ENCODE measurements at places on chromosomes 5 and 9.

GRCh38 chr9:4585135-4585534 lies 77.0 kb upstream of the PLPP6 start:
- no peak for DNase-seq

GRCh38 chr5:174693697-174694385 lies 30.5 kb upstream of the MSX2 start:
- DNase-seq, result no peak

DNA sequence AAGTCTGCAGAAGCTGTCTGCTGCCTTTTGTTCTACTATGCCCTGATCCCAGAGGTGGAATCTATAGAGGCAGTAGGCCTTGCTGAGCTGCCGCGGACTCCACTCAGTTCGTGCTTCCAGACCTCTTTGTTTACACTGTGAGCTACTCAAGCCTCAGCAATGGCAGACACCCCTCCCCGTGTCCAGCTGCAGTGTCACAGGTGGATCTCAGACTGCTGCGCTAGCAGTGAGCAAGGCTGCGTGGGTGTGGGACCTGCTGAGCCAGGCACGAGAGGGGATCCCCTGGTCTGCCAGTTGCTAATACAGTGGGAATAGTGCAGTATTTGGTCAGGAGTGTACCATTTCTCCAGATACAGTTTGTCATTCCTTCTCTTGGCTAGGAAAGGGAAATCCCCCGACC lies 99.6 kb downstream of the SLCO4C1 start:
- DNase-seq, result no peak

DNA sequence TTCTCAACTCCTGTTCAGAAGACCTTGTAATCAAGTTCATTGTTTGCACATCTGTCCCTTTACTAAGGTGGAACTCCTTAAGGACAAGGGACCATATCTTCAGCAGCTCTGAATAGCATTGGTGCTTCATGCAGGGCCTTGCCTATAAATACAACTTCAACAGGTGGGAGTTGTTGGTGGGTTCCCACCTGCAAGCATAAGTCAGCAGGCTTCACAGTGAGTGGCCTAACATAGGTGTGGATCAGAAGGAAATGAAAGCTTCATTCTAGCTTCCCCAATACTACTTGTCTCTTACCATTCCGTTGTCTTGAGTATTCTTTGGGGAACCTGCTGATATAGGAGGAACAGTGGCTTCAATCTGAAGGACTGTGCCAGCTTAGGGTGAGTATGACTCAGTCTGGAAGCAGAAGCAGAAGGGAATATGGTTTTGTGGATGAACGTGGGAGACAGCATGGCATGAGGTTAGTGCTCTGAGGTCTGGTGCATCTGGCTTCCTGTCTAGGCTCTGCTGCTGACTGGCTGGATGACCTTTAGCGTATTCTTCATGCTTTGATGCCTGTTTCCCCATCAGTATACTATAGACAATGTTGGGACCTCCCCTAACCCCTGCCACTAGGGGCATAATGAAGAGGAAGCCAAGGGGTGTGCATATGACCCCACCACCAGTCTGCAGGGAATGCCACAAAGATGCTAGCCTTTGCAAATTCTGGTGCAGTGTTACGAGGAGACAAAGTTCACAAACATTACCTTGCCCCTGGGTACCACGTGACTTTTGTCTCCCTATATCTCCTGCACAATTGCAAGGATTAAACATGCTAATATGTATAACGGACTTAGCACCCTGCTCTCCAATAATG lies 192.3 kb downstream of the PALM2AKAP2 start:
- no peak for DNase-seq

DNA sequence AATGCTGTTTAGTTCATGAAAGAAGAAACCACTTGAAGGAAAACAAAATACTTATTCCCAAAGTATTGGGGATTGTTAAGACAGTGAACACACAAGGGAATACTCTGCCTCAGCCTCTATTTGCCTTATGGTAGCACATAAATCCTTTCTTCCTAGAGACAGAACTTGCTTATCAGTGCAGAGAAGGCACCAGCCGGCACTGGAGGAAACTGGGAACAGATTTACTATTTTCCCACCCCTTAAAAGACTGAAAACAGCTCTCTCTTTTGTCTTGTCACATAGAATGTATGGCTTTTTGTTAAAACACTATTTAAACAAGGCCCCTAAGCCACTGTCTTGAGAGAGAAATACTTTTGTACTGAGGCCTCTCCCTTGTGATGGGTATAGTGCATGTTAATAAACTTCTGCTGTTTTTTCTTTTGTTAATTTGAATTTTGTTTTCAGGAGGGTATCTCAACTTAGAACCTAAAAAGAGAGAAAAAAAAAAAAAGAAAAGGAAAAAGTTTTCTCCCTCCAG lies 40.7 kb upstream of the EDIL3 start:
- DNase-seq, result no peak

GRCh38 chr9:81754245-81754644 lies 64.9 kb upstream of the TLE1 start:
- no peak for DNase-seq

- DNase-seq, result no peak
These were observed 36.4 kb upstream of the SLC6A19 start for GRCh38 chr5:1164696-1165630.

GRCh38 chr9:27487927-27488326 lies 36.2 kb upstream of the IFNK start:
- DNase-seq, result no peak

DNA sequence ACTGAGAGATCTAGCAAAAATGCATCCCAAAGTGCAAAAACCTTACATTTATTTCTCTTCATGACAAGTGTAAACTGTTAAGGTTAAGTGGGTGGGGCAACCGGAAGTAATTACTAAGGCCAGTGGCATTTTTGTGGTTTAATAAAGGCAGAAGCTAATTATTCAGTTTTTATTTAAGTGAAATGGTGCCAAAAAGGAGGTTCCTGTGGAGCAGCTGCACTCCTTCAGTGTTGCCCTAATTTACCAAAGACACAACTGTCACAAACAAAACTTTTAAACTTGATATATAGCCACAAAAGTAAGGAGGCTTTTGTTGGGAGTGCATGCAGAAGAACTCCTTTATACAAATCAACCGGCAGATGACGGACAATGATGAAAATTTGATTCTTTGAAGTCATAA lies 81.6 kb downstream of the NDUFS4 start:
- no peak for DNase-seq

GRCh38 chr5:146327257-146327870 lies 11.3 kb upstream of the POU4F3 start:
- no peak for DNase-seq

GRCh38 chr5:93154535-93154934 lies 426.5 kb downstream of the NR2F1-AS1 start:
- DNase-seq, result no peak

GRCh38 chr5:15794052-15794985 lies 294.3 kb downstream of the FBXL7 start:
- DNase-seq, result no peak

- DNase-seq, result no peak
These were observed 424.5 kb downstream of the DMAC1 start for GRCh38 chr9:7375013-7375511.

- no peak for DNase-seq
These were observed 71.9 kb downstream of the RAB24 start for GRCh38 chr5:177231479-177232250.

DNA sequence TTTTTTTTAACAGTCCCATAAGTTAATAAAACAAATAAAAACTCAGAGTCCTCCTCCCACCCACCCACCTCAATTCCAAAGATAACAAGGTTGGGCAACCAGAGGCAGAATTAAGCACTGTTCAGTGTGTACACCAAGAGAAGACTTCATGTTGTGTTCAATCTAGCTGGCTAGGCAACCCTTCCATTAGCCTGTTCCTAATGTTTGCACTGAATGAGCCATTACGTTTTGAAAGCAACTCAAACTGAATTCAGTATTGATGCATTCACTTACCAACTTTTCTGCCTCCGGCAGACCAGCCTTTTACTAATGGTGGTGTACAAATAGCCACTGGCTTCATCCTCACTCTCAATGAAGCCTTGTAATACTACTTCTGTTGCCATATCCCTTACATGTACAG lies 47.5 kb downstream of the PBX3 start:
- no peak for DNase-seq

- DNase-seq, result no peak
These were observed 25.5 kb downstream of the HK3 start for GRCh38 chr5:176873541-176874172.

DNA sequence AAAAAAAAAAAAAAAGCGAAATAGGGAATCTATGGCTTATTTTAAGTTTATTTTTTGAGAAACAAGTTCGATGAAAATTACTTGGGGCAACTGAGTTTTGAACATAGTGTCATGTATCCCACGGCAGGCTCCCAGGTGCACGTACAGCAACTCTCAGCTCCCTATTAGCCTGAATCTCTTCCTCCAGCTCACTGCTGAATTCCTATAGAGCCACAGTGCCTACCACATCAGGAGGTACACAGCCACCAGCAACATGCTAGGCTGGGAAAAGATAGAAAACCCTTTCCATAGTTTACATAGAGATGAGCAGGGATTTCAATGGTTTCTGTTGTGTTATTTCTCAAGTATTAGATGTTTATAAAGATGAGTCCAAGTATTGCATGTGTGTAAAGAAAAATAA lies 115.9 kb upstream of the RGMB start:
- no peak for DNase-seq

DNA sequence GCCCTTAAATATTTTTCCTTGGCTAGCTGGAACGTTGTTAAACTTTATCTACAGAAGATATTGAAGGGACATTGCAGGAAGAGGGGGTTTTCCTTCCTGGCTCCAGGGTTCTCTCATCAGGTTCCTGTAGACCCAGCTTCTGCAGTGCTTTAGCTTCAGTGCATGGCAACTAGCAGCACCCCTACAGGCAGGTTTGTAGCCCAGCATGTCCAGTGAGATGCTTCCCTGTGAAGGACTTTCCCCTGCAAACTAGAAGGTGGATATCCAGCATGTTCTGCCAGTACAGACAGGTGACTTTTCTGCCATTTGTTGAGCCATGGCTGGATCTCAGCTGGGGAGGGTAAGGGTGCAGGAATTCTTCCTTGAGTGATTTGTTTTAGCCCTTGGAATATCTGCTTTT lies 10.4 kb downstream of the CCL28 start:
- DNase-seq, result no peak

- no peak for DNase-seq
These were observed 39.4 kb downstream of the CTNNAL1 start for GRCh38 chr9:108973895-108974294.

DNA sequence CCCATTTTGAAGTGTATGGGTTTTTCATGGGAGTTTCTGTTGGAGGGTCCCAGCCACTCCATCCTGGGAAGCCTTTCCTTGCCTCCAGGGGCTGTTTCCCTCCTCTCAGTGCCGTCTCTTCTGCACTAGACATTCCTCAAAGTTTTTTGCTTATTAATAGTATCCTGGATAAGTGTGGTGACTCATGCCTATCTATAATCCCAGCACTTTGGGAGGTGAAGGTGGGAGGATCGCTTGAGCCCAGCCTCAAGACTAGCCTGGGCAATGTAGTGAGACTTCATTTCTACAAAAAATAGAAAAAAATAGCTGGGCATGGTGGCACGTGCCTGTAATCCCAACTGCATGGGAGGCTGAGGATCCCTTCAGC lies 43.1 kb downstream of the RALGPS1 start:
- no peak for DNase-seq

GRCh38 chr5:18653216-18653752 lies 1019.0 kb downstream of the TAF11L14 start:
- no peak for DNase-seq

- peak; percentile 46 for DNase-seq
These were observed 41.2 kb upstream of the VCAN start for GRCh38 chr5:83430130-83431010.

- DNase-seq, result no peak
These were observed 192.2 kb downstream of the TENT4A start for GRCh38 chr5:6905423-6905822.

DNA sequence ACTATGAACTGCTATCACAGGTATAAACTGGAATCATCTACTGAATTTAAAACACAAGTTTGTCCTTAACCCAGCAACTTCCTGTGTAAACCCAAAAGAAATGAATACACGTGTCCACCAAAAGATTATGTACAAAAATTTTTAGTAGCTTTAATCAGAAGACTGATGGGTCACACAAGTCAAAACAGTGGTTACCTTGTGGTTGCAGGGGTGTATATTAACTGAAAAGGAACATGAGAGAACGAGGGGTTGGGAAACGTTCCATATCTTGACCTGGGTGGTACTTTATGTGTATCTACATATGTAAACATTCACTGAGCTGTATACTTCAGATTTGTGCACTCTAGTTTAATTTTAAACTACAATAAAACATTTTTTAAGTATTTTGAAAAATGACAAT lies 18.6 kb downstream of the ZDHHC21 start:
- no peak for DNase-seq

GRCh38 chr9:121650217-121651007 lies 1.0 kb upstream of the DAB2IP start:
- no peak for DNase-seq

- DNase-seq, result no peak
These were observed 705.2 kb upstream of the ZNF608 start for GRCh38 chr5:125451622-125452021.

GRCh38 chr5:4674166-4674565 lies 466.0 kb upstream of the ADAMTS16 start:
- DNase-seq, result no peak

GRCh38 chr5:179777909-179778308 lies 15.9 kb upstream of the LTC4S start:
- DNase-seq, result no peak

DNA sequence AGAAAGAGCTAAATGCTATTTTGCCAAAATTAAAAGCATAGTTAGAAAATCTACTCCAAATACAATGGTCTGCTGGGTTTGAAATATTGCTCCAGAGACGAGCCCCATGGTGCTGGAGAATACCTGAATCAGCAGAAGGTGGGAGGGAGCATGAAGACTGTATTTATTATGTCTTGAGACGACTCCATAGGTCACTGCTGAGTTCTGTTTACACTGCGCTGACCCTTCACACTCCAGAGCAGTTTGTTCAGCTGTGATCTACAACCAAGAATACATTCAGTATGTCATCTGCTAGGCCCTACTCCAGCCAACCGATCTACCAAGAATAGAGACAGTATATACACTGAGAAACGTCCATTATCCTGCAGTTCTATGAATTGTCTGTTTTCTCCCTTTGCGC lies 150.5 kb downstream of the TLE1 start:
- DNase-seq, result no peak

DNA sequence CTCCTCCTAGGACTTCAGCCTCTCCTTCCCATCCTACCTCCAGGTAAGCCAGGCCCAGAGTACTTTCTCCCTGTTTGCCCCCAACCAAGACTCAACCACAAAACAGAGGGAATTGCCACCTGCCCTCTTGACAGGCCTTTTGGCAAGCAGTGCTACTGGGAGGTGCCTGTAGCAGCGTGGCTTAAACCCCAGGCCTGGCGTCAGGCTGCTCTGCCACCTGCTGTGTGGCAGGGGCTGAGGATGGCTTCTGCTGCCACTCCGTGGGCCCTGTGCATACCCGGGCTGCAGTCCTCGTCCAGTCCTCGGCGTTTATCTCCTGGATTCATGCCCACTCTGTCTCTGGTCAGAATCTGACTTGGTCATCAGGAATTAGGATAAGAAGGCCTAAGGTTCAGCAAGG lies 163.1 kb downstream of the PAX5 start:
- DNase-seq, result no peak

- no peak for DNase-seq
These were observed 740.1 kb upstream of the FAM174A start for GRCh38 chr5:99795031-99795430.

Data from CD4-positive, alpha-beta T cell treated with Interleukin-6 for 4 hours (primary cell).